Suprapubic skin (tissue), 4 donors: ENCODE measurements at places on chromosomes 5 and 9. TPM values are rescaled to one million over a fixed set of nuclear protein-coding genes. Genes with fewer than 3 reads are reported as not detected.

- no peak for DNase-seq
Measured at GRCh38 chr5:168426007-168426863, 60.0 kb upstream of the RARS1 start.

DNA sequence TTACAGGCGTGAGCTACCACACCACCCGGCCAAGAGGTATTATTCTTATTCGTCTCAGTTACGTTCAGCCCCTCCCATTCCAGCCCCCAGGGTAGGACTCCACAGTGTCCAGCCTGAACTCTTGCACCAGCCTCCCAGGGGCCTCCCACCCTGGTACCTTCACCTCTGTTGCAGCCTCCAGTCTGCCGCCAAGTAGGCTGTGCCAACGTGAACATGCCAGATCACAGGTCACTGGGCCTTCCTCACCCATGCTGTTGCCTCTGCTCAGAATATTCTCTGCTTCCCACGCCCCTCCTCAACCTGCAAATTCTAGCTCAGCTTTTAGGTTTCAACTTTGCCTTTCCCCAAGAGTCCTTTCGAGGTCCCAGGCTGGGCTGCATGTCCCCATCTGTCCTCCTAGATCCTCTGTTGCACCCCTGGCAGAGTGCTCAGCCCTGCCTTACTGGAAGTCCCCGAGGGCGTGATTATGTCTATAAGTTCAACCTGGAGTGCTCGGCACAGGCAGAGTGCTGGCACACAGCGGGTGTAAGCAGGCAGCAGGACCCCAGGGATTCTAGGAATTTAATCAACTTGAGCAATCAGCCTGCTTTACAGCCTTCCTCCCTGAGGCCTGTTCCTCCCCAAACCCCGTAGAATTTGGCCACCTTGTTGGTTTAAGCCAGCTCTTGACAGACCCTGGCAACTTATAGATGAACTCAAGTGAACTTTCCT is 13.1 kb upstream of the STXBP1 start:
- DNase-seq = no peak

GRCh38 chr5:149776361-149777305 is 46.5 kb downstream of the PPARGC1B start:
- DNase-seq = no peak

DNA sequence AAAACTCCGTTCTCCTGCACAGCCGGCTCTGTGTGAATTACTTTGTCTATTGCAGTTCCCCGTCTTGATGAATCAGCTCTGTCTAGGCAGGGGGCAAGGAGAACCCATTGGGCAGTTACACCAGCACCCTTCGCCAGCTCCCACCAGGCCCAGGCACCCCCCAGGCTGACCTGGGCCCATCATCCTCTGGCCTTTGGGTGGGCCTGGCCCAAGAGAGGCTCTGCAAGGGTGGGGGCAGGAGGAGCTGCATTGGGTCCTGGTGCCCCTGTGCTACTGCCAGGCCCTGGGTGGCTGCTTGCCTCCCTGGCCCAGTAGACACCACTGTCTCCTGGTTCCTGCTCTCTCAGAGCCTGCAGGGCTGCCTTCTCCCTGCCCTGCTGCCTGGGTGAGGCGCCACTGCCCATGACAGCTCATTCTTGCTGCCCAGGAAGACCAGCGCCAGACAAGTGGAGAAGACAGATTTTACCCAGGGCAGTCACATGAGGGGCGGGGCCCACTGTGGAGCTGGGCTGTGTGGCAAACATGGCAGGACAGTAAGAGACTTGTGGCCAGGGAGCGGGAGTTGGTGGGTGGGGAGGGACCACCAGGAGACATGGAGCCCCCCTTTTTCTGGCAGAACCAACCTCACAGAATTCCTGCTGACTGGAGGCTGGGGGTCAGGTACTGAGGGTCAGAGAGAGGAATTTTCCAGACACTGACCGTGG is 67.2 kb downstream of the MRPL36 start:
- peak; percentile 67 for DNase-seq

GRCh38 chr5:142426129-142427014 is 101.6 kb upstream of the SPRY4 start:
- DNase-seq = no peak

DNA sequence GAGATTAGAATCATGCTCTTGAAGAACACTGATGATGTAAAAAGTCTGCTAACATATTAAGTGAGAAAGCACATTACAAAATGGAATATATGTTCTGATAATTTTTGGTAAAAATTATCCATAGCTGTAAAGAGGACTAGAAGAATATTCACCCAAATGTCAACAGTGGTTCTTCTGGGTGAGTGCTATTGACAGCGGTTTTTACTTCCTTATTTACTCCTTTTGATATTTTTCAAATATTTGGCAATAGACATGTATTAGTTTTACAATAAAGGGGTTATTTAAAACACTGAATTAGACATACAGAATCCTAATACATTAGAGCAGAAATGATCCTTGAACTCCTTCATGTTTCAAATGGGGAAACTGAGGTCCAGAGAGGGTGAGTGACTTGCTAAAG is 26.9 kb upstream of the MEGF9 start:
- DNase-seq = no peak

DNA sequence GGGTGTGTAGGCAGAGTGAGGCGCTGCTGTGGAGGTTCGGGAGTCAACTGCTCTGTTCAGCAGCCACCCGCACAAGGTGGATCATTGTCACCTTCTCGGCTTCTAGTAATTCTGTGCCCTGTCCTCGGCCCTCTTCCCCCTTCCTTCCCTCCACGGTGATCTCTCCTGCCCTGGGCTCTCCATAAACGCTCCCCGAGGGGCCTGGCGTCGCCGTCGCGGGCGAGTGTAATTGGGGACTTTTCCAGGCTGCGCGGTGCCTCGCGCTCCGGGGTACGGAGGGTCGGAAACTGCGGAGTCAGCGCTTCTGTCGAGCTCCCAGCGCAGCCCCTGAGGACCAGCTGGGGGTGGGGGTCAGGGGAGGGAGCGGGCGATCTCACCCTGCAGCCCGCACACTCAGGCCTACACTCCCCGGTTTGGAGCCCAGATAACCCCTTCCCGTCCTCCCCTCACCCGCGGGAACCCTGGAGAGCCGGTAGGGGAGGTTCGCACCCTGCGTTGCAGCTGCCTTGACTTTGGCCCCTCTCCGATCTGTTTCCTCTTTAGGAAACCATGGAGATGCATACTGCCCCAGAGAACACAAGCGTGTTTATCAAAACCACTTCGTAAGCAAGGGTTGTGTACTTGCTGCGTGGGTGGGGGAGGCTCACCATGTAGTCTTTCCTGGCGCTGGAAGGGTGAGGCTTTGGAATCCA is 188.3 kb upstream of the ZNF618 start:
- no peak for DNase-seq

- DNase-seq = no peak
Measured at GRCh38 chr9:124208571-124208970, 49.2 kb upstream of the NEK6 start.

GRCh38 chr5:107340631-107341030 is 330.1 kb downstream of the EFNA5 start:
- no peak for DNase-seq

DNA sequence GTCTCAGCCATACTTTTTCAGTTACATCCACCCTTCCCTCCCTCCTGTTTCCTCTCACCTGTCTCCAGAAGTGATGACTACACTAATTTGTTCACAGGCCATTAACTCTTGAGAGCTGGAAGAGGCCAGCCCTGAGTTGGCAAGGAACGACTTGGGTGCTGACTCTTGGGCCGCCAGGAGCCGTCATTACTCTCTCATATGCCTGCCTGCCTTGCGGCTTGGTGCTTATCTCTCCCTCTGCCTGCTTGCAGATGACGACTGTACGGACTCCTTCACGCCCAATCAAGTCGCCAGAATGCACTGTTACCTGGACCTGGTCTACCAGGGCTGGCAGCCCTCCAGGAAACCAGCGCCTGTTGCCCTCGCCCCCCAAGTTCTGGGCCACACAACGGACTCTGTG is 66.1 kb downstream of the PAPPA start:
- DNase-seq = no peak

DNA sequence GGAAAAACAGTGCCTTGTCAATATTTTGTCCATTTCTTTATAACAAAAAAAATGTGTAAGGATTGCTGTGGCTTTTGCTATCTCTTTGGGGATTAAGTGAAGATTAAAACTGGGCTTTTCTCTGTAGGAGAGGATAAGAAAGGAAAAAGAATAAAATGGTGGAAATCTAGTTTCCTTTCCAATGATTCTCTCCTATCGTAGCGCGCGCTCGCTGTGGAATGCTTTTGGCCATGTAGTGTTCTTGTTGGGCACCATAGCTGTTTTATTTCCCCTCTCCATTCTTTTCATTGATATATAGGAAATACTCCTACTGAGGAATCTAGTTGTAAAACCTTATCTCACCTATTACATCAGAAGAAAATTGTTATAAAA is 1.5 kb downstream of the STXBP1 start:
- no peak for DNase-seq

- DNase-seq = no peak
Measured at GRCh38 chr5:172141949-172142319, 46.1 kb downstream of the STK10 start.

DNA sequence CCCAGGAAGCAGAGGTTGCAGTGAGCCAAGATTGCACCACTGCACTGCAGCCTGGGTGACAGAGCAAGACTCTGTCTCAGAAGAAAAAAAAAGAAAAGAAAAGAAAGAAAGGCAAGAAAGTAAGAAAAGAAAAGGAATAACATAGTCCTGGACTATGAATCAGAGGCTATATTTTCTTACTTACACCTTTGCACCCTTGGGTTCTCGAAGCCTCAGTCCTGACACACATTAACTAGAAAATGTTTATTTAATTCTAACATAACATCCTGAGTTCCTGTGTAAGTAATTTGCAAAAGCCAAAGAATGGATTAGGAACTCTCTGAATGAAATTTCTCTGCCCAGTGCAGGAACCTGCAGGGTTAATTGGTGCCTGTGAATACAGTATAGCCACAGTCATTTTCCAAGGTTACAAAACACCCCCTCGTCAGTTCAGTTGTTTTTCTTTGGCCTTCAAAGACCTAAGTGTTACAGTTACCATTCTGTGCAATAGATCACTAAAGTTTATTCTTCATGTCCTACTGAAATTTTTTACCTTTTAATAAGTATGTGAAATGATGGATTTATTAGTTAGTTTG is 147.6 kb downstream of the SV2C start:
- DNase-seq = no peak

The DDX4 gene
- not detected for total RNA-seq

The RASGRF2 gene
- total RNA-seq = 1.8 TPM

The SLC27A6 gene
- 0.40 TPM for total RNA-seq

The SEMA6A gene
- 19.4 TPM for total RNA-seq

The PCDHB8 gene
- total RNA-seq = 0.93 TPM
